ENCODE measurements at places on chromosomes 16 and 17.

DNA sequence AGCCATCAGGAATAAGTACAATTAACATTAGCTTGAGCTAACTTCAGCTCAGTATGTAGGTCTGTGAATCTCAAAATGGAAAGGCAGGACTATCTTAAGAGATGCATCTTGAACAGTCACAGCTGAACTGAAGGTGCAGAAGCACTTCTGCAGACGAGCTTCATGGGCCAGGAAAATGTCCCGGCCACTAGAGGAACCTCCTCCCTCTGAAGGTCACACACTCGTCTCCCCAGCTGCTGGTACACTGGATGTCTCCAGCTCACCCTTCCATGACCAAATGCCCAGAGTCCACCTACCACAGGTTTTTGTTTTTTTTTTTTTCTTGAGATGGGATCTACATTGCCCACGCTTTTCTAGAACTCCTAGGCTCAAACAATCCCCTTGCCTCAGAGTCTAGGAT lies 33.2 kb downstream of the WDR59 start:
- DNase-seq: no peak

DNA sequence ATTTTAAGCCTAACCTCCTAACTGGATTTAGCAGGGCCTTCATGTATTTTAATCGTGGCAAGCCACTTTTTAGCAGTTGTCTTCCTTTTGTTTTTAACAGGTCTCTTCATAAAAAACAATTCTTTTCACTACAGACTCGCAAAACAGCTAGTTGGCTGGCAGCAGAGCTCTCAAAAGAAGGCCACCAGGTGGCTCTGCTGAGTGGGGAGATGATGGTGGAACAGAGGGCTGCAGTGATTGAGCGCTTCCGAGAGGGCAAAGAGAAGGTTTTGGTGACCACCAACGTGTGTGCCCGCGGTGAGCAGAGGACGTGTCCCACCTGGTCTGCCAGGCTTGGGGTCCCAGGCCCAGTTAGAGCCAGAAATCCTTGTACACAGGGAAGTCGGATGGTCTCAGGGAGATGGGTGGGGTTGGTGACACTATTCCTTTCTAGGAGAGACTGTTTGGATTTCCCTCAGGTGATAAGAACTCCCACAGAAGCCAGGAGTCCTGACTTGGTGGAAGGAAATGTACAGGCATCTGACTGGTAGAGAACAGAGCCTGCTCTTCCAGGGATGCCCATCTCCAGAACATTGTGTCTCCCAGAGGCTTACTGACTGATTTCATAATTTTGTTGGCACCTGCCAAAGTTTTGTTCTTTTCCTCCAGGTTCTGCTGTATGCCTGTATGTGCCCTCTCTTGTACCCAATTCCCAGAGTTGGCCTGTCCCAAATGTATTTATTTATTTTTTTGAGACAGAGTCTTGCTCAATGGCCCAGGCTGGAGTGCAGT lies 14.9 kb upstream of the DDX19A start:
- peak; percentile 20 for DNase-seq

DNA sequence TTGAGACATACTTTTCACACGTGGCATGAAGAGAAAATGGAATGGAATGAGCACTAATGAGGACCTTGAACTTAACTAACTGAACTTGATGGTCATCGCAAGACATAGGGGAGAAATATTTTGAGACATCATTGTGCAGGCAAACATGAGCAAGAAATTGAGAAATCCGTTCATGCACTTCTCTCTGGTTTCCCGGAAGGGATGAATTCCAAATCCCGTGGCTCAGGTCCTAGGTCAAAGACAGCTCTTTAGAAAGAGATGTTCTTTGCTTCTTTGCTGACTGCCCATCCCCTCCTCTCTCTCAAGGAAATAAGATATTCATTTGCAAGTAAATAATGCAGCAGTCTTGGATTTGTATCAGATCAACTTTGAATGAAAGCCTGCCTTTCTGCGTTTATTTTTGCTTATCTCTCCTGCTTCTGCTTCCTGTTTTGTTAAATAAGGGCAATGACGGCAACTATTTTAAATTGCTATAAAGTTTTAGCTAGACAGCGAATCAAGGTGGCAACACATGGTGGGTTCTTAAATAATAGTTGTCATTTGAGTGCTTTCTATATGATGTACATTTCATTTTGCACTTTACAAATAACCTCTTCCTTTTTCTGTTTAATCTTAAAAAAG lies 657.8 kb downstream of the MAF start:
- DNase-seq: no peak

DNA sequence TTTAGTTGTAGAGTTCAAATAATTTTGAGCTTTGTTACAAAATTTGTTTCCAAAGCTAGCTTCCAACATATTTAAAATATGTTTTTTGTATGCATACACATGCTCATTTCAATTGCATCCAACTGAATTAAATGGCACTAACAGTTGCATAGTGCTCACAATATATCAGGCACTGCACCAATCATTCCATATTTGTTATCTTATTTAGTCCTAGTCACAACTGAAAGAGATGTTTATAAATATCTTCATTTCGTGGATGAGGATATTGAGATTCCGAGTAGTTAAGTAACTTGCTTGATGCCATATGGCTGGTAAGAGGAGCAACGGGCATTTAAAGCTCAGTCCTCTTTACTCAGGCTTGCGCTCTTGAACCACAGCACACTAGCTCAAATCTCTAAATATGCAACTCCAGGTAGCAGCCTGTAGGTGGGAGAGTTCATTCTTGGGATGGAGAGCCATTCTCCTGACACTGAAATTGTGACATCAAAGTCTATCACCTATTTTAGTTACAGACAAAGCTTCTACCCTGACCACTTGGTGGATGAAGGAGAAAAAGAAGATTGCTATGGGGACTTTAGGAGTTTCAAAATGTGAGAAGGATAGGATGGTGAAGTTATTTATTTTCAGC lies 118.0 kb upstream of the CA10 start:
- no peak for DNase-seq

DNA sequence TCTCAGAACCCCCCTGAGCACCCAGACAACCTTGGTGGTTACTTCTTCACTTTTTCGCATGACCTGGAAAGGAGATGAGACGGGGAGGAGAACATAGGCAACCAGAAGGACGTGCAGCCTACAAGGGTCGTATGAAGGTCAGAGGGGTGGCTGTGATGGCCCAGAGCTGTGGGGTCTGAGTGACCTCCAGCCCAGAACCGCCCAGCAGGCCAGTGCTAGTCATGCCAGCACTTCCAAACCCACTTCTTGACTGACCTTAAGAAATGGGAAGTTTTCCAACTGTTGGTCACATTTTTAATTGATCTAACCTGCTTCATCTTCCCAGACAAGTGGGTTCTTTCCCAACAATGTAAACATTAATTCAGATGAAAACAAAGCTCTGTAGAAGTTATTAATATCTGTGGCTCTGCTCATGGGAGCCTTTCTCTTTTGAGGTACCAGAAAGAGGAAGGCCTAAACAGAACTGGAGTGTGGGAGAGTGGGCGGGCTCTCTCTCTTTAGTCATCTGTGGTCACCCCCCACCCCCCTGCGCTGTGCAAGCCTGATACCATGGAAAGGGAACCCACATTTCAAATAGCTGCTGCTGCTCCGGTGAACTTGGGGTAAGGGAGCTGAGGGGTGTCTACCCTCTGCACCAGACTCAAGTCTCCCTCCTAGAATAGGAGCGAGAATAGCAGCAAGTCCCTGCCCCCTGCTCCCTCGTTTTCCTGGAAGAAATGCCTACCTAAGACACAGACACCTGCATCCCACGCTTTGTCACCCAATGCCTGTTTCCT lies 101.6 kb downstream of the RAB11FIP4 start:
- peak; percentile 84 for DNase-seq

DNA sequence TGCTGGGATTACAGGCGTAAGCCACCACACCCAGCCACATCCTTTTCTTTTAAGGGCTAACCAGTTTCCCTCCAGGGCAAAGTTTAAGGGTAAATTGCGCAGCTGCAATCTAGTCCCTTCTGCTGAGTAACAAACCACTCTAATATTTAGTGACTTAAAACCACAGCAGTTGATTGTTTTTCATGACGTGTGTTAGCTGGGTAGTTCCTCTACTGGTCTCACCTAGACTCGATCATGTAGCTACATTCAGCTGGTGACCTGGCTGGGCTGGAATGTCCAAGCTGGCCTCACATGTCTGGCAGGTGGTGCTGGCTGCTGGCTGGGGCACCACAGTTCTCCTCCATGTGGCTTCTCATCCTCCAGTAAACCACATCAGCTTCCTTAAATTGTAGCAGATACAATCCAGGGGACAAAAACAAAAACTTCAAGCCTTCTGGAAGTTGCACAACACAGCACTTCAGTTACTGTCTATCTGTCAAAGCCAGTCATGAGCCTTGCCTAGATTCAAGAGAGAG lies 75.5 kb downstream of the GPRC5B start:
- no peak for DNase-seq

- DNase-seq: no peak
Measured at GRCh38 chr17:8726941-8727555, 17.6 kb downstream of the CCDC42 start.

- no peak for DNase-seq
Measured at GRCh38 chr16:87317750-87318644, 805 bp upstream of the C16orf95 start.

DNA sequence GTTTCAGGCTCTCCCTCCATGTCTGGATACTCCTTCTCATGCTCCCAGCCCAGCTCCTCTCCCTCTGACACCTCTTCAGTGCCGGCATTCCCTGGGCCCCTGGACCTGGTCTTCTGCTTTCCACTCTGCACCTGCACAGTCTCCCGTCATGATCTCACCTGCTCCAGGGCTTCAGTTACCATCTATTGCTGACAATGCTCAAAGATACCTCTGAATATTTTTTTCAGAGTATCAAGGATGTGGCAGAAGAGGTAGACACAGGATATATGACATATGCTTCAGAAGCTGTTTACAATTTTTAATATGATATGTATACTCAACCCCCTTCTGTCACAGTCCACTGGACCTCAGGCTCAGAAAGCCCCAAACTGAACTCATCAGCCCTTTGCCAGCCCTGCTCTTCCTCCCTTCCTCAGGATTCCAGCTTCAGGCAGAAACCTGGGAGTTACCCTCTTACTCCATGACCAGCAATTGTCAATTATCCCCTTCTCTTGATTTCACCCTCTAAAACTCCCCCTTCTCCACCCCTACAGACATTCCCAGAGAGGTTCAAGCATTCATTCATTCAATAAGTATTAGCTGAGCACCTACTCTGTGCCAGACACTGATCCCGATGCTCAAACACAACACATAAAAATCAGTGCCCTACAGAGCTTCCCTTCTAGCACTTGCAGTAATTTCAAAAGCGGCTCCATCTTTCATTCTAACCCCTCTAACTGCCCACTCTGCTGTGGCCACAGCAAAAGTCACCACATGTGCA lies 7.8 kb upstream of the MLLT6 start:
- no peak for DNase-seq

GRCh38 chr16:9138731-9139501 lies 47.5 kb downstream of the HAPSTR1 start:
- peak; percentile 73 for DNase-seq

DNA sequence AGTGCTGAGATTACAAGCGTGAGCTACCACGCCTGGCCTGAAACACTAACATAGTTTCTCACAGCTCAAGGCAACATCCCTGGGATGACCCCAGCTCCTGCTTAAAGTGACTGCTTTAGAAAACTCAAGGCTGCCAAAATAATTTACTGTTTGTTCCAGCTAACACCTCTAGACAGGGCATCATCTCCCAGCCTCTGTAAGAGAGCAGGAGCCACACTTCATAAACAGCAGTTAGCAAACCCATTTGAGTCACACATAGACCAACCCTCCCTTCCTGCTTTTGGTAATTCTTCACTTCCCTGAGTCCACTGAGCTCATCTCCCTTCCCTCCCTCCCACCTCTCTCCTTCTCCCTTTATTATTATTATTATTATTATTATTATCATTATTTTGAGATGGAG lies 201.3 kb downstream of the XYLT1 start:
- DNase-seq: no peak

DNA sequence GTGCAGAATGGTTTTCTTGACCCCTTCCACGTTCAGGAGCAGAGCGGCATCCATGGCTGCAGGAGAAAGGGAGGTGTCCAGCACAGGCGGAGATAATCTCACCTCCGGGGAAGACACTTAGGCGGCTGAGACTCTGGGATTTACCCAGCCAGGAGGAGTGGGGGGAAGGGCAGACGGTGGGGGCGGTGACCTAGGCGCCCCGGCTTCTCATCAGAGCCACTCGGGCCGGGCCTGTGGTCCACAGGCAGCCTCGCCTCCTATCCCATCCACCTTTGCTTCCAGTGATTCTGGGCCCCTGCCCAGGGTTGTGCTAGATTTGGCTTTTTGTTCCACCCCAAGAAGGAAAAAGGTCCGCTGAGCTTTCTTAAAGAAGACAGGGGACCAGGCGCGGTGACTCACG lies at the start of gene AIPL1:
TSS of gene AIPL1 (minus strand) at position 71 of the 400 bp plus-strand sequence. CDS start at position 54, 17 bp downstream.
- DNase-seq: no peak

DNA sequence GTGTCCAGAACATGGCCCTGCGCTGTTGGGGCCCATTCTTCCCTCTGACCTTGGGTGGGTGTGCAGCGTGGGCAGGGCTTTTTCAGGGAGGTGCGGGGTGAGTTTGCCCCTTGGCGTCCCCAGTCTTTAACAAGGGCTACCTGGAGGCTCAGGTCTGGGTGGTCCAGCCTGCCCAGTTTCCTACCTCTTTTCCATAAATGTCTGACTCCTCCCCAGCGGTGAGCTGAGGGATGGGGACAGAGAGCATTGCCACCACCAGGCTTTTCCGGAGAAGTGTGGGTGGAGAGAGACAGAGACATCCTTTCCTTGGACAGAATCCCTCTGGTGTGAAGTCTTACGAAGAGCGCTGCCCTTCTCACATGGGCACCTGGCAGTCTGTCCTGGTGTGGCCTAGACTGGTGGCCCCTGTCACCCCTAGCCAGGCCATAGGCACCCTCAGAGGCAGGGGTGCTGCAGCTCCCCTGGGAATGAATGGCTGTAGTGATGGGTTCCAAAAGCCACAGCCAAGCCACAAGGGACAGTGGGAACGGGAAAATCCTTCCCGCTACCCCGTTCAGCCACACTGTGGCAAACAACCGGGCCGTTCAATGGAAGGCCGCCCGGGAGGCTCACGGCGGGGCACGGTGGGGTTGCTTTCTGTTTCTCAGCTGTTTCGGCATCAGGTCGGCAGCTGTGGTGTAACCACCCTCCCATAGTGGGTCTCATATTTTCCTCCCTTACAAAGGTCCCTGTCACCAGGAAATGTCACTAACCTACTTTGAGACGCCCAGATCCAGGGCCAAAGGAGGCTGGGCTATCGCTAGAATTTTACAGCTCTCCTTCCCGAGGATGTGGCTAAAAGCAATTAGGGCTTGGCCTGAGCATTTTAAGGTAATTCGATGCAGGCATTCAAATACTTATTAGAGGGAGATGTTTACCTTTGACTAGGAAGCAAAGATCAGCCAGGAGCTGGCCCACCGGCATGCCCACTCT lies 61.9 kb upstream of the GSE1 start:
- no peak for DNase-seq

GRCh38 chr17:2703181-2703580 lies 8.4 kb downstream of the CLUH start:
- no peak for DNase-seq

DNA sequence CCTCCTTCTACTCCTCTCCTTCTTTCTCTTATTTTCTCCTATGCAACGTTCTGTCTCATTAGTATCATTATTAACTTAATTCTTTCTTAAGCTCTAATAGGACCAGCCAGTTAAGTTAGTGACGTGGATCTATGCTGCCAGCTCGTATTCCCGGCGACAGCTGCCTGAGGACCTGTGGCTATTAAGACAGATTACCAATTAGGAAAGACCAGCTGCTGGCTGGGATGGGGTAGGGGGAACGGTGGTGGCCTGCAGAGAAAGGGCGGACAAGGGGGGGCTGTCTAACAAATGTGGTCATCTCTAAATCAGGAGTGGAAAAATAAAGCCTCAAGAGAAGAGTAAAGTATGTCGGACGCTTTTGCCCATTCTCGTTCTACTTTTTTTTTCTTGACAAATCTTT lies 770 bp upstream of the MYH3 start:
- DNase-seq: no peak
